ENCODE measurements at places on chromosomes 12 and 14.

- DNase-seq: no peak
Measured at GRCh38 chr12:57908511-57908910, 32.9 kb upstream of the ATP23 start.

DNA sequence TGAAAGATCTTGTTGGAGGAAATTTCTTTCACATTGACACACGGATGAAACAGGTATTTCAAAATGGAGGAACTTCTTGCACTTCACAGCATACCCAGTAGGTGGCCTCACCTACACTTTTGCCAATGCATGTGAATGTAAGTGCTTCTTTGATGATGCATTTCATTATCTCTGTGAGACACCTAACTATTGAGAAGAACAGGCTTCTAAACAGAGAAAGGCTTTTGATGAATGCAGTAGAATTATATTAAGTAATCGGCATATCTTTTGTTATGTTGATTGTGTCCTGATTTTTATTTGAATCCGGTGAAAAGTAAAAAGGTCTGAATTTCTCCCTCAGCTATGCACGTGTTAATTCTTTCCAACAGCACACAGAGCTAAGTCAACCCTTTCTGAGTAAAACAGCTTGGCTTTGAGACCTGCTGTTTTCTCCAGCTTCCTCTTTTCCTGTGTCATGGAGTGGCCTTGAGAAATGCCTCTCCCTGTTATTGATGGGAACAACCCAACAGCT lies 399.0 kb downstream of the NAV3 start:
- DNase-seq: no peak

GRCh38 chr14:75630695-75631452 lies 29.8 kb downstream of the ERG28 start:
- no peak for DNase-seq

DNA sequence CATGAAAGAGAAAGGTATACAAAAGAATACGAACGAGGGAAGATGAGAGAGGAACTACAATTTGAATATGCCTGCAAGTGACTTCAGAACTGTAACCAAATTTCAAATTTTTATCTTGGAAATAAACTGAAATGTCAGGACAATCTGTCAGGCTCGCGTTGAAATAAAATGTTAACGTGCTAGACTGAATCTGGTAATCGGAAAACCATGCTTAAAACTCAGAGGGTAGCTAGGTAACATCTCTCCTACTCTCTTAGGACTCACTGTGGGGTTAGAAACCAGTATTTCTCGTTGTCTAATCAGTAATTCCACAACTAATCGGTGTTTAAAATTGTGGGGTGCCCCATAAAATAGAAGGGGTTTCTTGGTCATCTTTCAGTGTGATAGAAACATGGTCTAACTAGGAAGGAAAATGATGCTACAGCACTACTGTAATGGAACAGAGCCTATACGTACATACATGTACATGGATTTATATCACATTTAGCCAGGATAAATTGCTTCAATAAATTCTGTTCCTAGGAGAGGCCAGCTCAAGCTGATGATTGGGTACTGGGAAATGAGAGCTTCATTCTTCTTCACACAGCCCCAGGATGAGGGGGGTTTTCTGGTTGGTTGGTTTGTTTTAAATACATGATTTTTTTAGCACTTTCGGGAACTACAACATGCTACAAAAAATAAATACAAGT lies 23.9 kb downstream of the ATF7 start:
- DNase-seq: no peak

DNA sequence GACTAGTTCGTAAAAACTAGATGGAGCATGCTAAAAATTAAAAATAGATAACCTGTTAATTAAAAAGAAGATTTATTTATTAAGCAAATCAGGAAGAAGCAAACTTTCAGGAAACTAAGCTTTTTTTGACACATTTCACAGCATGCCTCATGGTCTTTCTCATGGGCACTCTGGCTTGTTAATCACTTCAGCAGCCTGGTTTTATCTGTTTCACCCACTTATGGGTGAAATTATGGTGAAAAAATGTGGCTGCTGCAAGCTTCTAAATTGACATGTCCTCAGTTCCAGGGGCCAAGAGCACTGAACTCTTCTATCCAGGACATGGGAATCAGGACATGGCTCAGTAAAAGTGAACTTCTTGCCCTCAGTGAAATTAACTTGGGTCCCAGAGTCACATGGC lies 468.6 kb upstream of the SYT1 start:
- DNase-seq: no peak

DNA sequence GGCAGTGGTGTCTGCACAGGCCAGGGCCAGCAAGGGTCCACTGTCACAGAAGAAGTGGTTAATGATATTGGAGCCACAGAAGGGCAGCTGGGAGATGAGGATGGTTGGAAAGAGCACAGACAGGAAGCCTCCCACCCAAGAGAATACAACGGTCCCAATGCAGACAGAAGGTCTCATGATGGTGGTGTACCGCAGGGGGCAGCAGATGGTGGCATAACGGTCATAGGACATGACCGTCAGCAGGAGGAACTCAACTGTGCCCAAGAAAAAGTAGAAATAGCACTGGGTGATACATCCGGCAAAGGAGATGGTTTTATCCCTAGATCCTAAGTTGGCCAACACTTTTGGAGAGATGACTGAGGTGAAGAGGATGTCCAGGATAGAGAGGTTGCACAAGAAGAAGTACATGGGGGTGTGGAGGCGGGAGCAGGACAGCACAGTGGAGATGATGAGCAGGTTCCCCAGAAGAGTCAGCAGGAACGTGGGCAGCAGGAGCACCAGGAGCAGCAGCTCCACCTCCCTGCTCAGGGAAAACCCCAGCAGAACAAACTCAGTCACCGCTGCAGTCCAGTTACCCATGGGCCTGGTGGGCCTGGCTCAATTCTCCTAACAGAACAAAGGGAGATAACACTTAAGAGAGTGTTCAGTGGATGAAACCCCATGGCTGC lies 9.8 kb downstream of the OR6J1 start:
- no peak for DNase-seq

DNA sequence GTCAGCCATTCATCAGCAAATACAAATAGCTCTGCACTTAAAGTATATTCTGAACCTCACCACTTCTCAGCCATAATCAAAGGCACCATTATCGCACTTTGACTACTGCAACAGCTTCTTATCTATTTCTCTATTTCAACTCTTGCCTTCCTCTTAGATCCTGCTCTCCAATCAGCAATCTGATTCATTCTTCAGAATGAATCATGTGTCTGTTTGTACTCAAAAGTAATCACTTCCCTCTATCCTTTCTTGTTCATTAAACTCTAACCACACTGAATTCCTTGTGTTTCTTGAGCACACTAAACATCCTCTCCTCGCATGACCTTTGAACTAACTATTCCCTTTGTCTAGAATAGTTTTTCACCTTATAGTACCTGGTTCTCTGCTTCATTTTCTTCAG lies 12.8 kb upstream of the OR4E1 start:
- no peak for DNase-seq

GRCh38 chr12:82952946-82953345 lies 266.2 kb downstream of the TMTC2 start:
- DNase-seq: no peak

DNA sequence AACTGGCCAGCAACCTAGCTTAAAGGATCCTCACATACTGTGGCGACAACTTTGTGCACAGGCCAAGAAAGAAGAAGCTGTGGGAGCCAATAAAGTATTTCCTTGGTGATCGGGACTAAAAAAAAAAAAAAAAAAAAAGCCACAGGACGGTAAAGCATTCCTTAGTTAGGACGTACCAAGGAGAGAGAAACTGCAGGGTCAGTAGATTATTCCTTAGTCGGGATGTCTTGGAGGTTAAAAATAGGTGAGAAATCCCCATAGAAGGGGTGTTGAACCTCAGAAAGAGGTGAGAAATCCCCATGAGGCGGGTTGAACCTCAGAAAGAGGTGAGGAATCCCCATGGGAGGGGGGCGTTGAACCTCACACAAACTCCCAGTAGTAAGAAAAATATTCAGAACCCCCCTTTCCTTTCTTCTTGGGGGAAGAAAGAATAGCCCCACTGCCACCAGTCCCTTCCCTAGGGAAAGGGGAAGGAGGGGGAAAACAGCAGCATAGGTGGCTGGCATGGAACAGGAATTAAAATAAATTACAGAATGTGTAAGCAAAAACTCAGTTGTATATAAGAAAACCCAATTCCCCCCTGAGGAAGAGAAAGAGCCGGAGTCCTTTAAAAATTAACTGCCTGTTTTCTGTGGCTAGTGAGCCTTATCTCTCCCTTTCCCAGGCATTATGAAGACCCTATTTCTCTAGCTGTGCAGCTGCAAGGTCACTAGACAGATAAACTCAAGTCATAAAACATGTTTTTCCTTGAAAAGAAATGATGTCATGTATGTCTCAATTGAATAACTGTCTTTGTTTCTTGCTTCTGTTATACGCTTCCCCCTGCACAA lies 26.8 kb downstream of the KLRK1 start:
- no peak for DNase-seq

- no peak for DNase-seq
Measured at GRCh38 chr12:50686976-50687375, 76.9 kb upstream of the ATF1 start.

DNA sequence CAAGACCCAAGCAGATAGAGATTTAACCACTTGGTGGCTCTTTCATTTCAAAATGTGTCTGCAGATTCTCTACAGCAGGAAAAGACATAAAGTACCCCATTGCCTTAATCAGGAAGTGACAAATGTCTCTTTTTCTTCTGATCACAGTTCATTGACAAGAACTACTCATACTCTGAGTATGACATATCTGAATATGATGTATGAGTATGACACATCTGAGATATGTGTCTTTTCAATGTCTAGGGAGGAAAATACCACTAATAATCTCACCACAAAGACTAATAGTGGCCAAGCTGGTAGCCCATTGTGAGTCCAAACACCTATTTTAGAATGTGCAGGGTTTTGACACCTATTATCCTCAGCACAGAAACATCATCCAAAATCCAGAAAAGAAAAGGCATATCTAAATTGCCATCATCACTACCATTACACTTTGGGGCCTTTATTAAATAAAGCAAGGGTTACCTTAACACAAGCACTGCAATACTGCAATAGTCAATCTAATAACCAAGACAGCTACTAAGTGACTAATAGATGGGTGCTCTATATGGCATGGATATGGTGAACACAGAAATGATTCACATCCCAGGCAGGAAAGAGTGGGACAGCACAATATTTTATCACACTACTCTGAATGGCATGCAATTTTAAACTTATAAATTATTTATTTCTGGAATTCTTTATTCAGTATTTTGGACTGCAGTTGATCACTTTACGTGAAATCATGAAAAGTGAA lies 243.7 kb upstream of the FAR2 start:
- DNase-seq: no peak

DNA sequence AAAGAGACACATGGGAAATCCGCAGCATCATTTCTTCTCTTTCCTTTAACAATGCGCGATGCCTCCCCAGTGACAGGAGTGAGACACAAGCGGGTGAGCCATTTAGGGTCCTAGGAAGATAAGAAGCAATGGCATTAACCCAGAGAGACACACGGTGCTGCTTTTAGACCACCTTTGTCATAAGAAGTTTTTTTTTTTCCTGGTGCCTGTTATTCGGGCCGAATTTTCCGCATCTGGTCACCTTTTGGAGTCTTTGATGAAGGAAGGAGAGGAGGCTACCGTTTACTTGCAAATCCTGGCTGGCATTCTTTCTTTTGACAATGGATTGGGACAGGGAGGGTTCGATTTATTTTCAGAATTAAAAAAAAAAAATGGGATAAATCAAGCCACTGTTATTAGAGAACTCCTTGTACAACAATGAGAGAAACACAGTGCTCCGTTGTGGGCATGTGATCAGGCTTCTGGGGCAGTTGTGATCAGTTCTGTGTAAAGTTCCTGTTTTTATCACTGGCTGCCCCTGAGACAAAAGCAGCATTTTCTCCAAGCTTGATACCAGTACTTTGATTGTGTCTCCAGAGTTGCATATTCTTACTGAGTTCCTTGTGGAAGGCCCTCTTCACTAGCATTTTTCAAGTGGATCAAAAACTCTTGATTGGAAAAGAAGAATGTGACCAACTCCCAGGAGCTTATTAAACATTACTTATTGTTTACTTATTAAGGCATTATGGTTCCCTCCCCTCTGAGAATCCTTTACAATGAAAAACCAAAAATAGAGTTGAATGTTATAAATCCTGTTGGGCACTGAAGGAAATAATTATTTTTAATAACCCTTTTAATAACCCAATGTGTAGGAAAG lies 1.1 kb downstream of the DIP2B start:
- DNase-seq: no peak

- no peak for DNase-seq
Measured at GRCh38 chr12:87315-87714, 20.7 kb downstream of the IQSEC3 start.

DNA sequence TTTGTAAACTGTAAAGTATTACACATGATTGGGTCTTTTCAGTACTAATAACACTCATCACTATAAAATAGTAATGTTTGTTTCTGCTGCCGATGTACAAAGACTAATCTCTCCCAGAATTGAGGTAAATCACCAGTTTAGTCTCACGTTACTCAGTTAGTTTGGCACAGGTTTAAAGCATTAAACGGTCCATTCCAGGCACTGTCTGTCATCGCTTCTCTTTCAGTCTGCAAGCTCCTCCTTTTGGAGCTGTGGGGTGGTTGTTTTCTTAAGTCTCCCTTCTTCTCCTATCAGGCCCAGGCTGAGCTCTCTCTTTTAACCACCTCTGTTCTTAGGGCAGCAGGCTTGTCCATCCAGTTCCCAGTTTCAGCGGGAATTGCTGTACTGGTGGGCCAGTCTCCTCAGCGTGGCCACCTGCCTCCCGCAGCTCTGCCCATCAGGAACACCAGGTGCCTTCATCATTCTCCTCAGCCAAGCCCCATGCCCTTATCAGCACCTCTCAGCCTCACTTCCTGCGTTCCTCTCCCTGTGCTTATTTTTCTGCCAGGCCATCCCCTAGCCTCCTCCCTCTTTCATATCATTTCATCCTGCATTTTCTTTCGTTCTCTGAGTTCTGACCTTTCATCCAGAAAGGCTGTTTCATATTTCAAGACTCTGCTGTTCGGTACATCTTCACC lies 149.0 kb downstream of the TGFB3 start:
- DNase-seq: no peak

GRCh38 chr14:92844204-92844603 lies 50.1 kb downstream of the GOLGA5 start:
- DNase-seq: no peak

- DNase-seq: no peak
Measured at GRCh38 chr14:77296906-77297305, 23.8 kb downstream of the POMT2 start.

DNA sequence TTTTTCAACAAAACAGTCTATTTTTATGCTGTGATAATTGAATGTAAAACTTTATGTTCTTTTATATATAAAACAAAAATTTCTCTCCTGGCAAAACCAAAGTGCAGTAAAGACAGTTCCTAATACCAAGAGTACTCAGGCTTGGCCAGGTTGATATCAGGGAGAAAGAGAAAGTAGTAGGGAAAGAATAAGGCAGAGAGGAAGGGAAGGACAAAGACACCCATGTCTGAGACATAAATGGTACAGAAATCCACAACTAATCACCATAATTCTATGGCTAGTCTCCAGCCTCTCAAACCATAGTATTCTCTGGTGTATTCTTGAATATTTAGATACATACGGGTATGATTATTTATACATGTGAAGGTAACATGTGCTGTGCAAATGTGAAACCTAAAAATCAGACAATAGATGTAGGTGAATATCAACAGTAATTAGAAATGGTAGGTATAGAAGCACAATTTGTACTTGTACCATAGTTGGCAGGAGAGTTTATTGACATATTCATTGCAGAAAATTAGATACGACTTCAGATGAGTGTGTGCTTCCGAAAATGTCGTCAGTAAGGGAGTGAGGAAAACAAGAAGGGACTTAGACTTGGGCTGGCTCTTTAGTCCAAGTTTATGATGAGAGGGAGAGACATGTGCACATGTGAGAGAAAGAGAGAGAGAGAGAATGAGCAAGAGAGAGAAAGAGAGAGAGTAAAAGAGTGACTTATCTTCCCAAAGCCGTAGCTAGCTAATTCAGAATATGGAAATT lies 230.8 kb upstream of the NPAS3 start:
- DNase-seq: no peak

All from NCI-H1694 (cell line).